SK-MEL-5 (cell line): ENCODE measurements at places on chromosomes 16 and 17.

GRCh38 chr17:79949656-79950209 lies 85.9 kb downstream of the TBC1D16 start:
- peak; percentile 76 for DNase-seq

GRCh38 chr16:56793492-56793891 lies 63.6 kb downstream of the NUP93 start:
- peak; percentile 61 for DNase-seq

GRCh38 chr17:16491131-16491702 lies 776 bp downstream of the LRRC75A start:
- no peak for DNase-seq

GRCh38 chr17:62902531-62903220 lies 63.4 kb upstream of the TANC2 start:
- no peak for DNase-seq

DNA sequence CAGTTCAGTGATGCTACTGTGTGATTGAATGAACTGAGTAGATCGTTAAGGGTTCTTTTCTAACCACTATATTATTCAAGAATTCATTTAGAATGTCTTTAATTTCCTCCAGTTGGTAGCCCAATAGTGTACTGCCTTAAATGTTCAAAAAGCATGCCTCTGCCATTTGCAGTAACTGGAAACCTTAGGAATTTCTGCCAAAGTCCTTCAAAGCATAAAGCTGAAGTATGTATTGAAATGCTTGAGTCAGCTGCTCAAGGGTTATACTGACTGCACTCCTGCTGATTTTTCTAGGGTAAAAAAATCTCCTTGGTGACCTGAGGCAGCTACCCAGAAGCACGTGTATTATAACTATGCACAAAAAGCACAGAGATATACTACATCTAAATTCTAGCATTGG lies 56.5 kb downstream of the SNTB2 start:
- DNase-seq, result no peak

DNA sequence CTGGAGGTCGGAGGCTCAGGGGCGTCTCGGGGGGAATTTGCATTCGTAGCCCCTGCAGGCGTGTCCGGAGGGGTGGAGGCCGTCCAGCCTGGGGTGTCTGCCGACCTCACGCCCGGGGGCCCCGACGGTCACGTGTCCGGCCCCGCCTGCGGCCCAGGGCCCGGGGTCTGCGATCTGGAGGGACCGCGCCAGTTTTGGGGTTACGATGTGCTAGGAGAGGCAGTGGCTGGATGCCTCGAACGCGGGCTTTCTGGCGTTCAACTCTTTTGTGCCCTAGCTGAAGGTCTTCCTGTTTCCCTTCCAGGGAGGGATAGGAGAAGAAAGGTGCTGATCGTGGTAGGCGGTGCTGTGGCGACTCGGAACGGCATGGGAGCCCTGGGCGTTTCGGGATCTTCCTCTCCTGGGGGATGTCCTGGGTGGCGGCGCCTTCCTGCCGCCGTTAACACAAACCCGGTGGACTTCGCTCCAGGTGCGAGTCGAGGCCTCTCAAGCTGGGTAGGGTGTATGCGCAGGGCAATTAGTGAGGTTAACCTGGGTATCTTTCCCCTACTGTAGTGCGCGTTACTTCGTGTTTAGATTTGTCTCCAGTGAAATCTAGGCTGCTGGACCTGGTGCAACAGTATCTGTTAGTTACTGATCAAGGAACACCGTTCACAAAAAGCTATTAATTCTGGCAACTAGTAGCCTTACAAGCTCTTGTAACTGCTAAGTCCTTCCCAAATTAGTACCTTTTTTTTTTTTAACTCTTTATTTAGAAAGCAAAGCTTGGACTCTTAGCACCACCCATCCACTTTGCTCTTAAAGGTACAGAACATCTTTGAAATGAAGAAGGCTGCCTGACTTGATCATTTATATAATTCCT lies 1.3 kb downstream of the AKAP1 start:
- DNase-seq, result peak; percentile 47

DNA sequence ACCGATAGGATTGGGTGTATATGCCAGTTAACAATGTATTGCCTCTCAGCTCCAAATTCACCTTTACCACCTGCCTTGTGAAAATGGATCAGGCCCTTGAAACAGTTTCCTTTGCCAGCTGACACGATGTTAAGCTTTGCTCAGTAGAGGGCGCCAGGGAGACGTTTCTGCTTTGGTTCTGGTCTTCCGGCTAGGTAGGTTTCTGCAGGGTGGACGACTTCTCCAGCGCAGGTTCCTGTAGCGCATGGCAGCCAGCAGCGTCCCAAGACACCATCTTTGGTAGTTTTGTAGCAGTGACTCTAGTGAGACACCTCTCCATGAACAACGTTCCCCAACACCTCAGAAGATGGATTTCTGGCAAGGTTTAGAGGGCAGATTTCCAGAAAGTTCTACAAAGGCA lies 24.0 kb downstream of the SYCE1L start:
- peak; percentile 23 for DNase-seq

DNA sequence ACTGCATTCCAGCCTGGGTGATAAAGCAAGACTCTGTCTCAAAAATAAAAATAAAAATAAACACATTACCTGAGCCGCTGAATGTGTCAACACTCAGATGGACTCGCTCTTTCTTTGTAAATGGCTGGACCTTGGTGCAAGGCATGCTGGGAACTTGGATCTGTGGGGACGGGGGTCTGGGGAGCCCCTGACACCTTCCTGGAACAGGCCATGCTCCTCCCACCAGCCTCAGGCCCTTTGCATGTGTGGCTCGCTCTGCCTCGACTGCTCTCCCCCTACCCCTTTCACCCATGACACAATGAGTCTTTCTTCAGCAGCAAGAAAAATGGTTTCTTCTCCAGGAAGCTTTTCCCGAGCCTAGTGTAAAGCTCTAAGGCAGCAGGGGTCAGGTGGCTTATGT lies 94.0 kb upstream of the CDH5 start:
- no peak for DNase-seq

DNA sequence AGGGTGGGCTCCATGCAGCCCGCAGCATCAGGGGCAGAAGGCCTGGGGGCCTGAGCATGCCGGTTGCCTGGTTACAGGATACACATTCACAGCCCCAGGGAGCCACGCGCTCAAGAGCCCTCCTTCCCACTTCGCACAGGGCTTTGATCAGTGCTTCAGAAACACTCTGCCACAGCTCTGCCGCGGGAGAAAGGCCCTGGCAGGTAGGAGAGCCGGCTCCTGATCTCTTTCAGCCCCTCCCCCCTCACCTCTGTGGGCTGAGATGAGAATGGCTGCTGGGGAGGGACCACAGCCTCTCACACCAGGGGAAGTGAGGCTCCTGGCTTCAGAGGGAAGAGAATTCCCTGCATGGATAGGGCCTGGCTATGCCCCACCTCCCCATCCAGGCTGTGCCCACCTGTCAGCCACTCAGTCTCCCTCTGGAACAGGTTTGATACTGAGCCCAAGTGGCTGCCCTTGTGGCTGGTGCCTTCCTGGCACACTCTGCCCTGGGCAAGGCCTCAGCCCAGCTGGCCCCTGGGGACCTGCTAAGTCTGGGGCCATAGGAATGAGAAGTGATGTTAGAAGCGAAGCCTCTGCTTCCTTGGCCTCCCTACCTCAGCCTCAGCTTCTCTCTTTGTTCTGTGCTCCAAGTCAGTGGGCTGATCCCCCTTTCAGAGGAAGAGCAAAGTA lies 8.6 kb downstream of the DOK4 start:
- DNase-seq, result no peak

DNA sequence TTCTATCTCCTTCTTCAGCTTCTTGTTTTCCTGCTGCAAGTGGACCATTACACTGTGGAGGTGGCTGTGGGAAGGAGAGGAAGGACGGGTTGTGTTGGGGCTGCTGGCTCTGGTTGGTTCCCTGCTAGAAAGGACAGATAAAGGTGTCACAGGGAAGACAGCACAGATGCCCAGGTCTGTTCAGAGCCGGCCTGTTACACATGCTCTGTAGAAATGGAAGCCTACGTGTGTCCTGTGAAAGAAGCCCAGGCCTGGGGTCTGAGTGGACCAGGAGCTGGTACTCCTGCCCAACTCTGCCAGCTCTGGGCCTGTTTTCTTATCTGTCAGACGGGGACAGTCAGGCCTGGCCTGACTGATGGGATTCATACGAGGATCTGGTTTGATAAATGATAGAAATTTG lies 26.4 kb downstream of the DHX38 start:
- no peak for DNase-seq

GRCh38 chr16:11586856-11587642 lies at the start of gene LITAF:
Gene LITAF, minus strand, starts transcription at chr16:11586919. Its CDS starts 30,189 bp downstream, at chr16:11556730.
- DNase-seq, result peak; percentile 72

DNA sequence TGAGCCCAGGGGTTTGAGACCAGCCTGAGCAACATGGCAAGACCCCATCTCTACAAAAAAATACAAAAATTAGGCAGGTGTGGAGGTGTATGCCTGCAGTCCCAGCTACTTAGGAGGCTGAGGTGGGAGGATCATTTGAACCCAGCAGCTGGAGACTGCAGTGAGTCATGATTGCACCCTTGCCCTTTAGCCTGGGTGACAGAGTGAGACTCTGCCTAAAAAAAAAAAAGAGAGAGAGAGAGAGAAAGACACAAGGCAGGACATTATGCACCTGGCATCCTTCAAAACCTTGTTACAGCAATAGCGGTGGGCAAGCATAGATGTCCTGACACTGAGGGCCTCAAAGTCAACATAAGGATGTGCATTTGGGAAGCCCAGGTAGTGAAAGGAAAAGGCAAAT lies 19.9 kb upstream of the SIAH1 start:
- DNase-seq, result no peak

DNA sequence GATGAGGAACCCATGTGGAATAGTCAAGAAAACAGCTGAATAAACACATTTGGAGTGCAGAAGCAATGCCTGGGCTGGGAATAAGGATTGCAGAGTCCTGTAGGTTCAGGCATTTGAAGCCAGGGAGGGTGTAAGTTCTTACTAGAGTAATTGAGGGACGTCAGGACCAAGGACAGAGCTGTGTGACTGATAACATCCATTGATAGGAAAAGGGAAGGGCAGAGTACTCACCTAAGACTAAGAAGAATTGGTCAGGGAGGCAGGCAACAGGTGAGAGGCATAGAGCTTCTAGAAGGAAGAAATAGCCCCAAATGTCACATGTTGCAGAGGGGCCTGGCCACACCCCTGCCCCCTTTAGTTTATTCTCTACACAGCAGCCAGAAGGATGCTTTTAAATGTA lies 79.8 kb upstream of the TMEM132E start:
- DNase-seq, result no peak

- DNase-seq, result peak; percentile 69
These were observed 43.5 kb downstream of the TBX21 start for GRCh38 chr17:47776330-47777197.

GRCh38 chr17:57370619-57371018 lies 114.3 kb downstream of the MSI2 start:
- no peak for DNase-seq

- peak; percentile 14 for DNase-seq
These were observed 959.1 kb downstream of the CDH11 start for GRCh38 chr16:64162613-64163375.

DNA sequence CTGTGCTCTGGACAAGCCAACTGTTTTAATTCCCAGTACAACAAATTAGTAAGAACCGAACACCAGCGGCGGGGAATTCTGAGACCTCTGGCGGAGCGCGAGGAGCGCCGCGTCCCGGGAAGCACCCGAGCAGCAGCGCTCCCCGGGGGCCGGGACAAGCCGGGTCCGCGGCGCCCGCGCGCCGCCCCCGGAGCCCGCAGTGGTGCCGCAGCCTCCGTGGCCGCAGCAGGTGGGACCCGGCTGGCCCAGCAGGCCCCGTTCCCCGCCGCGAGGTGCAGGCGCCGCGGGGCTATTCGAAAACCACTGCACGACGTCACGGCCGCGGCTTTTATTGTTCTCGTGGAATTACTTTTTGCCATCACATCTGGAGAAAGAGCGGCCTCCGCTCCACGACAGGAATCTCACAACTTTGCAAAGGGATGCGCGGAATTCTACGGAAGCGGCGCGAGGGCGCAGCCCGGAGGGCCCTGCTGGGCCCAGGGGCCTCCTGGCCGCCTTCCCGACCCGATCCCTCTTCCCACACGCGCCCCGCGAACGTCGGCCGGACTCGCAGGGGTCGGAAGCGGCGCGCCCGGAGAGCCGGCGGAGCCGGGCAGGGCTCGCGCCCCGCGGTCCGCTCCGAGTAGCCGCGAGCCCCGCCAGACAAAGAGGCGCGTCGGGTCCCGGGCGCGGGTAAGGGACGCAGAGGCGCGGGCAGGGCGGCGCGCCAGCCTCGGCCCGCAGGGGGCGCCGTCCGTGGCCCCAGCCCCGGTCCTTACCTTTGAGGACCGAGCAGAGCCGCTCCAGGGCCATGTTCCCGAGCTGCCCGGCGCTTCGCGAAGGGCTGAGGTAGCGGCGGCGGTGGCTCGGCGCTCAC lies 696 bp downstream of the NETO2 start:
- DNase-seq, result peak; percentile 69

GRCh38 chr16:35398180-35398579 lies 1938.8 kb downstream of the TP53TG3F start:
- peak; percentile 4 for DNase-seq

DNA sequence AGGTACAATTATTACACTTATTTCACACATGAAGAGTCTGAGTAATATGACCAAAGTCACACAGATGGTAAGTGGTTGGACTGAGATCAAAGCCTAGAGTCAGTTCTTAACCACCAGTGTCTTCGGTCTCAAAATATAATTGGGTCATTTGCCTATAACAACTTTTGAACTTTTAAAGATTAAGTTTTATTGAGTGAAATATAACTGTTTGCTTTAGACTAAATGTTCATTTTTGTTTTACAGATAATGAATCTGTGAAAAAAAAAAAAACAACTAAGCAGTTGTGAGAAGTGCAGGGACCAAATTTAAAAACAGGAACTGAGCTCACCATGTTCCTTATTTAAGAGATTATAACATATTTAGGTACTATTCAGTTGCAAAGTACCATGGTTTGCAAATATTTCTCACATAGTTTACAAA lies 150.1 kb downstream of the ITFG1 start:
- DNase-seq, result no peak

GRCh38 chr16:67534431-67534830 lies 5.8 kb downstream of the RIPOR1 start:
- no peak for DNase-seq

GRCh38 chr17:40909351-40909750 lies 24.3 kb upstream of the KRT20 start:
- DNase-seq, result peak; percentile 89

DNA sequence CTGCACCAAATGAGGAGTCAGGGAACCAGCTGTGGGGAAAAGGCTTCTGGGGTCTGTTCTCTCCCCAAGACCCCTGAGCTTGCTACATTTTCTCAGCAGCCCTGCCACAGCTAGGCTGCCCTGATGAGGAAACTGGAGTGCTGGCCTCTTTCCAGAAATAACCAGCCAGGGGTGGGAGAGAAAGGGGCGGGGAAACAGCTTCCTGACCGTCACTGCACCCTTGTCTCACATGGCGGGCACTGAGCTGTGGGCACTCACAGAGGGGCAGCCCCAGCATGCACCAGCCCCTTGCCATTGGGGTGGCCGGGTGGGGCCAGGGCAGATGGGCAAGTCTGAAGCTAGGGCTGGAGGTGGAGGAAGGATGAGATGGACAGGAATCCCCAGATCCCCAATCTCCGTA lies 2.9 kb downstream of the SRL start:
- DNase-seq, result no peak
